ENCODE measurements at places on chromosomes 5 and 9. TPM values are rescaled to one million over a fixed set of nuclear protein-coding genes. Genes with fewer than 3 reads are reported as not detected.
A peak's percentile ranks its signal among the peaks of the same experiment; 100 is the strongest.

GRCh38 chr9:6811436-6811835 lies 53.7 kb downstream of the KDM4C start:
- no peaks in the 10 kb centered on the region for H3K27me3 ChIP-seq
- no peaks in the 10 kb centered on the region for H3K36me3 ChIP-seq
- H3K4me1 ChIP-seq, result no peaks in the 10 kb centered on the region
- no peak for DNase-seq
- no peak overlapping the region for H3K27ac ChIP-seq

GRCh38 chr9:126379661-126380360 lies 53.2 kb downstream of the MVB12B start:
- H3K4me1 ChIP-seq, result no peaks in the 10 kb centered on the region
- no peaks in the 10 kb centered on the region for H3K27me3 ChIP-seq
- H3K27ac ChIP-seq, result no peak overlapping the region
- no peak overlapping the region for H3K4me3 ChIP-seq
- DNase-seq, result no peak

- no peak overlapping the region for H3K27ac ChIP-seq
- DNase-seq, result no peak
- H3K4me1 ChIP-seq, result no peaks in the 10 kb centered on the region
- no peaks in the 10 kb centered on the region for H3K36me3 ChIP-seq
- no peak overlapping the region for H3K4me3 ChIP-seq
Measured at GRCh38 chr5:167155387-167156005, 1135.9 kb upstream of the WWC1 start.

- no peaks in the 10 kb centered on the region for H3K36me3 ChIP-seq
- no peak overlapping the region for H3K4me3 ChIP-seq
- peaks cover 15% of the 10 kb centered on the region for H3K4me1 ChIP-seq
- H3K27ac ChIP-seq, result no peak overlapping the region
Measured at GRCh38 chr9:133032171-133032570, 1.4 kb downstream of the GTF3C5 start.

- no peaks in the 10 kb centered on the region for H3K4me1 ChIP-seq
- H3K27me3 ChIP-seq, result no peaks in the 10 kb centered on the region
- H3K4me3 ChIP-seq, result no peak overlapping the region
Measured at GRCh38 chr9:120885958-120886357, 9.0 kb upstream of the PHF19 start.

DNA sequence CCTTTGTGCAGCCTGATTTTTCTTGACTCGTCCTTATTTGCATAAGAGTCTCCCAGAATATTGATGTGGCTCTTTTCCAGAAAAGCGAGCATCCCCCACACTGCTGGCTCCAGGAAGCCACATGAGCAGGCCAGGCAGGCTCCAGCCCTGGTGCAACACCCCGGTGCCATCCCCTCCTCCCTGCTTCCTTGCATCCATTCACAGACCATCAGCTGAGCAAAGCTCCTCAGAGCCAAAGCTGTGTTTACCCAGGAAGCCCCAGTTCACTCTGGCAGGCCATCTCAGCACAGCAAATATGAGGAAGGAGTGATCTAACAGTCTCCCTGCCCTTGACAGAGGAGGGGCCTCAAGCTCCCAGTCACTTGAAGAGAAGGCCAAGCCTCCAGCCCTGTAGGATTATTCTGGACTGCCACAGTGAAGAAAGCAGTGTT lies 34.4 kb downstream of the INSYN2B start:
- H3K4me1 ChIP-seq, result no peaks in the 10 kb centered on the region
- H3K36me3 ChIP-seq, result no peaks in the 10 kb centered on the region
- no peak for DNase-seq
- no peaks in the 10 kb centered on the region for H3K27me3 ChIP-seq
- no peak overlapping the region for H3K4me3 ChIP-seq

DNA sequence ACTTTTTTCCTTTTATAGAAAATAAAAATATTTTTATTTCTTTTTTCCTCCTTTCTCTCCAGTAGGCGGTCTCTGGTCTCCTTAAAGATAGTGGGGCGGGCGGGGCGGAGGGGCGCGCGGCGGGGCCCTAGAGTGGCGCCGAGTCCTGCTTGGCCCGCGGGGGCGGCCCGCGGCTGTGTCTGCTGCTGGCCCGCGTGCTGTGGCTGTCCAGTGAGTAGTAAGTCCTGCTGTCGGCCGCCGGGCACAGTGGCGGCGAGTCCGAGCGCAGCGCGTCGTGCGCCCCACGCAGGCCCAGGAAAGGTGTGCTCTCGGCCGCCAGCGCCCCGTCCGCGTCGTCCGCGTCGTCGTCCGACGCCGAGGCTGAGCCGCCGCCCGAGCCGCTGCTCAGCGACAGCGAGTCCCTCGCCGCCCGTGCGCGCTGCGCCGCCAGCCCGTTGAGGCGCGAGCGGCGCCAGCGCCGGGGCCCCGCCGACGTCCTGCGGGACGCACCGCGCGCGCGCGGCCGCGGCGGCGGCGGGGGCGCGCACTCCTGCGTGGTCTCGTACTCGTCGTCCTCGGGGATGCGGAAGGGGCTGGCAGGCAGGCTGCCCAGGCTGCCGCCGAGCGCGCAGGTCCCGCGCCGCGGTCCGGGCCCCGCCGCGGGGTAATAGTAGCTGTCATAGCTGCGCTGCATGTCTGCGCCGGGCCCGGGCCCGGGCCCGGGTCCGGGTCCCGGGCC lies 52.3 kb downstream of the PSD2 start:
- DNase-seq, result peak; percentile 67
- H3K36me3 ChIP-seq, result no peaks in the 10 kb centered on the region
- H3K27me3 ChIP-seq, result no peaks in the 10 kb centered on the region
- peak overlapping the region; percentile 83 for H3K27ac ChIP-seq
- no peaks in the 10 kb centered on the region for H3K4me1 ChIP-seq

- no peaks in the 10 kb centered on the region for H3K27me3 ChIP-seq
- H3K27ac ChIP-seq, result no peak overlapping the region
- H3K4me3 ChIP-seq, result no peak overlapping the region
- no peaks in the 10 kb centered on the region for H3K4me1 ChIP-seq
Measured at GRCh38 chr9:100443781-100444768, 17.1 kb downstream of the MSANTD3 start.

The GRXCR2 gene
- not detected for total RNA-seq
